ENCODE measurements at places on chromosomes 12 and 14.

DNA sequence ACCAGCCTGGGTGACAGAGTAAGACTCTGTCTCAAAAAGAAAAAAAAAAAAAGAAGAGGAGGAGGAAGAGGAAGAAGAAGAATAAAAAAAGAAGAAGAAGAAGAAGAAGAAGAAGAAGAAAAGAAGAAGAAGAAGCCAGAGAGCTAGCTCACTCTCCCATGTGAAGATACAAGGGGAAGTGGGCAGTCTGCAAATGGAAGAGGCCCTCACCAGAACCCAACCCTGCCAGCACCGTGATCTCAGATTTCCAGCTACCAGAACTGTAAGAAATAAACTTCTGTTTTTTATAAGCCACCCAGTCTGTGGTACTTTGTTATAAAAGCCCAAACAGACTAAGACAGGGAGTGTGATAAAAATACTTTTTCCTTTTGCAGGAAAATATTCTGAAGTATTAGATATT is 130.7 kb downstream of the ETNK1 start:
- no peak for DNase-seq

GRCh38 chr12:12837025-12837812 is 24.1 kb downstream of the DDX47 start:
- DNase-seq: no peak

DNA sequence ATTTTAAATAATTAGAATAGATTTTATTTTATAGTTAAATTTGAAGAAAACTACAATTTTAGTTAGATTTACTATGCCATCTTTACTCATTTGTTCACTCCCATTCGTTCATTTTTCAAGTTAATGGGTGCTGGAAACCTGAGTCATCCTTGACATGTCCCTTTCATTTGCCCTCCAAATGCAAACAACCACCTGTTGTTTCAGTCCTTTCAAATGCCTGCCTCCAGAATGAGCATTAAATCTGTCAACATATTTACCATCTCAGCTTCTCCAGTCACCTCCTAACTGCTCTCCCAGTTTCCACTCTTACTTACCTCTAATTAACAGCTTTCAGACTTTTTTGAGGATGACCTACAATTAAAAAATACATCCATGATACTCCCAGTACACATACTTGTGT is 375.5 kb downstream of the RAD51B start:
- DNase-seq: no peak

- DNase-seq: no peak
Observed at GRCh38 chr12:51687614-51688013, 96.6 kb downstream of the SCN8A start.

DNA sequence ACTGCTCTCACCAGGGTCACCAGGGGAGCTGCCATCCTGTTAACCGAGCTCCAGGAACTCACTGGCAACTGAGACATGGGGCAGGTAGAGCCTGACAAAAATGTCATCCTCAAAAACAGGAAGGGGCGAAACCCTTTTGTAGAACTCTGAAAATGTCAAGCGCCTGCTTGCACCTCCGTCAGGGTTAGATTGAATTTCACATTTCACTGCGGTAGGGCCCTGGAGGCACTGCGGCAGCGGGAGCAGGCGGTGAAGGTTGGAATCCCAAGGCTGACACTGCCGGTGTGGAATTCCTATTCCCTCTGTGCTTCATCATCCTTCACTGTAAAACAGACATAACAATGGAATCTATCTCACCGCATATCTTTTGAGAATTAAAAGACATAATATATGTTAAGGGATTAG is 142.8 kb upstream of the TMCC3 start:
- DNase-seq: no peak

DNA sequence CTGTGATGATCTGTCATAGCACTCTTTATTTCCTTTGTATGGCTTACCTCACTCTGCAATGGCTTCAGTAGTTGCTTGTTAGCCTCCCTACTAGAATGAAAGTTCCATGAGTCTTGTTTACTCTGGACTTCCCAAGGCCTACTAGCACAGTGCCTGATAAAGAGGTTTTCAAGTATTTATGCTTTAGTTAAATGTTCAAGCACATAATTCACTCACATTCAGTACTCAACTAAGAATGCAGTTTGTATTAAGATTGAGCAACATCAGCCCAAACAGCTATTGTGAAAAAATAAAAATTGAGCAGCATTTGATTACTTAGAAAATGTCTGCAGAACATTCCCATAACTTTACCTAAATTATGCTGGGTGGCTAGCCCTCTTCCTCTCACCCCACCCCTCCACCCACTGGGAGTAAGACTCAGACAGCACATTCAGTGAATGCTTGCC is 158.9 kb upstream of the AMIGO2 start:
- DNase-seq: no peak

GRCh38 chr14:85415015-85415712 is 114.8 kb upstream of the FLRT2 start:
- no peak for DNase-seq

- no peak for DNase-seq
Observed at GRCh38 chr14:79137045-79137430, 966.9 kb downstream of the NRXN3 start.

DNA sequence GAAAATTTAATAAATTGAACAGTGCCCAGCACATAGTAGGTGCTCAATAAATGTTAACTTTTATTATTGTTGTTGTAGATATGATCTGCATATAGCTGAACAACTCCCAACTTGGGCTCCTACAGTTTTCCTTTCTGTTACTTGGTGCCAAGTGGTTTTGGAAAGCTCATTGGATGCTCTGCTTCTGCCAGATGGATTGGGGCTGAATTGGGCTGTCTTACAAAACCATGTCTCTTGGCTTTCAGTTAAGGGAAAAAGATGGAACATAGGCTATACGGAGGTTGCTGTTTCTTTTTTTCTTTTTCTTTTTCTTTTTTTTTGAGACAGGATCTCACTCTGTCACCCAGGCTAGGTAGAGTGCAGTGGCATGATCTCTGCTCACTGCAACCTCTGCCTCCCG is 140.7 kb upstream of the PWP1 start:
- no peak for DNase-seq

- no peak for DNase-seq
Observed at GRCh38 chr14:95206534-95206933, 49.2 kb upstream of the DICER1 start.

GRCh38 chr14:68608574-68608962 is 184.3 kb downstream of the ZFP36L1 start:
- no peak for DNase-seq

- peak; percentile 76 for DNase-seq
Observed at GRCh38 chr12:6533923-6534694, at the start of gene GAPDH. TSS of gene GAPDH (plus strand) at chr12:6534517. CDS start at chr12:6534833, 316 bp downstream.

GRCh38 chr12:111224186-111225066 is 144.5 kb downstream of the PHETA1 start:
- no peak for DNase-seq

GRCh38 chr12:43805149-43805859 is 813 bp downstream of the TWF1 start:
- no peak for DNase-seq

DNA sequence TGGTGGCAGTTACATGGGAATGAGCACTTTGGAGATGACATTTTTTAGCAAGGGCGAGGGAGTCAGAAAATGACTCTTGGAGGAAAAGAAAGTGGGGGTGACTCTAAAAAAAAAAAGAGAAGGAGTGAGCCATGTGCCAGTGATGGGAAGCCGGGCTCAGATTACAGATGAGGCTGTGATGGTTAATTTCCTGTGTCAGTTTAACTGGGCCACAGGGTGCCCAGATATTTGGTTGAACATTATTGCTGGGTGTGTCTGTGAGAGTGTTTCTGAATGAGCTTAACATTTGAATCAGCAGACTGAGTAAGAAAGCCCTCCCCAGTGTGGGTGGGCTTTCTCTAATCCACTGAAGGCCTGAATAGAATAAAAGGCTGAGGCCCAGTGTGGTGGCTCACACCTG is 26.8 kb upstream of the CCDC60 start:
- no peak for DNase-seq

GRCh38 chr12:87086118-87086891 is 830.1 kb upstream of the MGAT4C start:
- no peak for DNase-seq

GRCh38 chr14:101243587-101244338 is 317.5 kb upstream of the DIO3 start:
- no peak for DNase-seq

DNA sequence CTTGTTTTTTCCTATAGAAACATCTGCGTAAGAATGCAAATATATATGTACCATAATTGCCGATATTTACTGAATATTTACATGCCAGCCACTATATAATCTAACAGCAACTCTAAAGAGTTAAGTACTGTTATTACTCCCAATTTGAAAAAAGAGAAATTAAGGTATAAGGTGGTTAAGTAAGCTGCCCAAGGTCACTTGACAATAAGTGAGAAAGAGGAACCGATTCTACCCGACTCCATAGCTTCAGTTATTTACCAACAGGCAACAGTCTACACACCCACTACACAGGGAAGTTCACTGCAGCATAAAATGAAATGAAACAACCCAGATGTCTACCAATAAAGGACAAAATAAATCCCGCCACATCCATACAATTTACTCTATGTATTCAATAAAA is 1.1 kb downstream of the MIS18BP1 start:
- no peak for DNase-seq

All from T-helper 17 cell (primary cell).